Vagina (tissue), 2 donors: ENCODE measurements at places on chromosomes 13 and 19.

DNA sequence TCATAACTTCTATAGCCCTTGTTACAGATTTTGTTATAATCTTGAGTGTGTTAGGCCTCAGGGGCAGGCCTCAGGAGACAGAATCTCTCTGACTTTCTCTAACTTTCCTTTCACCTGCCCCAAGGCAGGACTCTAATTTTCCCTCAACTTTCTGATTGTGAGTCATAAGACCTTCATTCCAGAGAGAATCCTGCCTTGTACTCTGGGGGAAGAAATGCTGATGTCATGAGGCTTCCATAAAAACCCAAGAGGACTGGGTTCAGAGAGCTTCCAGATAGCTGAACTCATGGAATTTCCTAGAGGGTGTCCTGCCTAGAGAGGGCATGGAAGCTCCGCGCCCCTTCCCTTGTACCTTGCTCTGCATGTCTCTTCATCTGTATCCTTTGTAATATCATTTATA is 5.3 kb upstream of the KBTBD6 start:
- DNase-seq: no peak

- no peak for DNase-seq
Measured at GRCh38 chr19:30226464-30227011, 145.6 kb upstream of the ZNF536 start.

DNA sequence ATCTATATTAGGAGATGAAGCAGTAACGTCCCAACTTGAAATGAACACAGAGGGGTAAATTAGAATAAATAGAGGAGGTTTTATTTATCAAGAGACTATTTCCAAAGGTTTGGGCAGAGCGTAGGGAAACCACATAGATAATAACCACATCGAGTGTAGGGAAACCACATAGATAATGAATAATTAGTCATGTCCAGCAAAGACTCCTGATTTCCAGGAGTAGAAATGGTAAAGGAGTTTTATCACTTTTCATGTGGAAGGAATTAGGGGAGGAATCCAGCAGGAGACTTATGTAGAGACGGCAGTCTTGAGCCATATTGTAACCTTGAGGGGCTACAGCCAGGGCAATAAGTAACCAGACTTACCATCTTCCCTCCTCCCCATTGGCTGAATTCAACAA is 136.3 kb upstream of the CSNK1A1L start:
- DNase-seq: no peak

DNA sequence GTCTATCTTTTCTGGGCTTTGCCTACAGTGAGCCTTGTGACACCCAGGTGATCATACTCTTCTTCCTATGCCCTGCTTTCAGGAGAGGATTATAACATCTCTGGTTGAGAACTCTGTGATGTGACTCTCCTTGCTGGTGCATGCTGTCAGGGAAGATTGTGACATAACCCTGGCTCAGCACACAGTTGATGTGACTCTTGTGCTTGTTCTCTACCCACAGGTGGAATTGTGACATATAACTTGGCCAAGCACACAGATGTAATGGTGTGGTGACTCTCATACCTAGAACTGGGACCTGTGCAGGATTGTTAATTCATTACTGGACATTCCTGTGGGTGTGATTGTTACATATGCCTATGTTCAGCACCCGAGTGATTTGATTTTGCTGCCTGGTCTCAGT is 21.7 kb upstream of the ZNF254 start:
- no peak for DNase-seq

- DNase-seq: no peak
Measured at GRCh38 chr13:53197424-53197823, 168.8 kb downstream of the OLFM4 start.

GRCh38 chr19:35641515-35642151 is at the start of gene ETV2:
ETV2 (plus strand) TSS chr19:35641745; CDS start chr19:35642461, 716 bp downstream.
- DNase-seq: no peak

- peak; percentile 77 for DNase-seq
Measured at GRCh38 chr13:20989656-20990321, 71.6 kb downstream of the LATS2 start.

DNA sequence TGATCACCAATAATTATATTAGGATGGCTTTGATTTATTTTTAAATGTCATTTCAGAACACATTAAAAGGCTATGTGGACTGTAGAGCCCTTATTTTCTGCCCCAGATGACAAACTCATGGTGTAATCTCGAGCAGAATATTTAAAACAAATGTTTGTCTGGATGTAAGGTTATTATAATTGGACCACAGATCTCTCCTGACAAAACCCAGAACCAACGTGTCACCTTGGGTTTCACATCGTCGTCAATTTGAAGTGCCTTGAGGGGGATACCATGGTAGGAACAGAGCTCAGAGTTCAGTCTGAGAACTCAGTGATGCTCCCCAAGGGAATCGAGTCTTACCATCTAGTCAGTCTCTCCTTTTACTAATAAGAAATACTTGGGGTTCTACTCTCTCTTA is 2.8 kb downstream of the SACS start:
- DNase-seq: no peak

DNA sequence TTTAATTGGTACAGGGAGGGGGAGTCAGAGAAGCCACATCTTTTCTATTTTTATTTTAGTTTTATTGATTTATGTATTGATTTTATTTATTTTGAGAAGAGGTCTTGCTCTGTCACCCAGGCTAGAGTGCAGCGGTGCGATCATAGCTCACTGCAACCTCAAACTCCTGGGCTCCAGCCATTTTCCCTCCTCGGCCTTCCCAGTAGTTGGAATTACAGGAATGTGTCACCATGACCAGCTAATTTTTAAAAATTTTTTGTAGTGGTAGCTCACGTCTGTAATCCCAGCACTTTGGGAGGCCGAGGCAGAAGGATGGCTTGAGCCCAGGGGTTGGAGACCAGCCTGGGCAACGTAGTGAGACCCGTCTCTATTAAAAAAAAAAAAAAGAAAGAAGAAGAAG is 4.1 kb downstream of the IL27RA start:
- no peak for DNase-seq

GRCh38 chr19:6720369-6721137 is at the start of gene C3:
C3 (minus strand) TSS chr19:6720650; CDS start chr19:6720589, 61 bp downstream.
- peak; percentile 94 for DNase-seq

DNA sequence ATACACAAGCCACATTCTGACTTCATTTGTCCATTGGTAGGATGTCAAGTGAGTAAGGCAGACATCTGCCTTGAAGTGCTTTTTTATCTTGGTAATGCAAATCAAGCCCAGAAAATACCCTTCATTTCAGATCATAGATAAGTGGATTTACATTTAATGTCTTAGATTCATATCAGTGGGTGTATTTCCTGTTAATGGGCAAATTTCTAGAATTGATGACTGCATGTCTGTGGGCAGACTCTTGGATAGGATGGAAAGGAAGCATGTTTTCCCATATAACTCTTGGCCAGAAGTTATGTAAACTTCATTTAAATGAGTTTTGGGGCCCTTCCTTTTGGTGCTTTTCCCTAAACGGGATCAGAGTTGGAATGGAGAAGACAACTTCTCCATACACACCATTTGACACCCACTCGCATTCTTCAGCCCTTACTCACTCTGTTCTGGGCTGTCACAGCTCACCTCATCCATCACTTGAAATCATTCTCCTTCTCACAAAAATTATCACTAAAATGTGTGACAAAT is 154.6 kb downstream of the FLT1 start:
- no peak for DNase-seq

DNA sequence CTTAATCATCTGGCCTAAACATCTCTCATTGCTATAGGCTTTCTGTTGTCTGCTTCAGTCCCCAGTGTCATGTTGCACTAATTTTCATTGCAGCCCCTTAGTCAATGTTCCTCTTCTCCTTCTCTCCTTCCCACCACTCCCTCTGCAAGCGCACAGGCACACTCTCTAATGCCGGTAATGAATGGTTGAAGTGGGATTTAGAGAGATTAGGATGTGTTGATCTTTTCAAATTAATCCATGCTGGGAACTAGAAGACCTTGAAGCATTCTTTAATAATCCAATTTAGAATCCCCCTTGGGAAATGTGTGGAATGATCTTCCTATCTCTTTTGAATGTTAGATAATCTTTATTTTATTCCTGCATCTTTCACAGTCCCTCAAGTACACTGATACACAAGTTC is 33.2 kb upstream of the NDFIP2 start:
- DNase-seq: no peak

- no peak for DNase-seq
Measured at GRCh38 chr13:22486490-22486889, 694.3 kb upstream of the SGCG start.

DNA sequence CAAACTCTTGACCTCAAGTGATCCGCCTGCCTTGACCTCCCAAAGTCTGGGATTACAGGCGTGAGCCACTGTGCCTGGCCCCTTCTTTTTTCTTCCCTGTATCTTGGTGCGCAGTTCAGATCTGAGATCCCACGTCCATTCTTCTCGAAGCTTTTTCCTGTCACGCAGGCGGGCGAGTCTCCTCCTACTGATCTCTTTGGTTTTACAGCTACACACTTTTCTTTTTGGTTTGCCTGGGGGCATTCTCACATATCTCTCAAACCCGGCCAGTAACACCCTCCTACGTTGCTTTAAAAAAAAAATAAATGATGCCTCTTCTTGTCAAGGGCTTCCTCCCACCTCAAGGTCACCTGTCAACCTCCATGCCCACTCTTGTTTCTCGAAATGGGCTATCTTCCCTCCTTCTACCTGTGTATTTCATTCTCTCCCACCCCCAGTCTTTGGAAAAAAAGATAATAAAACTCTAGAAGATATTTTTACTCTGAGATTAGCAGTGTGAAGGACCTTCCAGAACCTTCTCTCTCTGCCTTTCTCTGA is 12.1 kb downstream of the TMPRSS9 start:
- no peak for DNase-seq

DNA sequence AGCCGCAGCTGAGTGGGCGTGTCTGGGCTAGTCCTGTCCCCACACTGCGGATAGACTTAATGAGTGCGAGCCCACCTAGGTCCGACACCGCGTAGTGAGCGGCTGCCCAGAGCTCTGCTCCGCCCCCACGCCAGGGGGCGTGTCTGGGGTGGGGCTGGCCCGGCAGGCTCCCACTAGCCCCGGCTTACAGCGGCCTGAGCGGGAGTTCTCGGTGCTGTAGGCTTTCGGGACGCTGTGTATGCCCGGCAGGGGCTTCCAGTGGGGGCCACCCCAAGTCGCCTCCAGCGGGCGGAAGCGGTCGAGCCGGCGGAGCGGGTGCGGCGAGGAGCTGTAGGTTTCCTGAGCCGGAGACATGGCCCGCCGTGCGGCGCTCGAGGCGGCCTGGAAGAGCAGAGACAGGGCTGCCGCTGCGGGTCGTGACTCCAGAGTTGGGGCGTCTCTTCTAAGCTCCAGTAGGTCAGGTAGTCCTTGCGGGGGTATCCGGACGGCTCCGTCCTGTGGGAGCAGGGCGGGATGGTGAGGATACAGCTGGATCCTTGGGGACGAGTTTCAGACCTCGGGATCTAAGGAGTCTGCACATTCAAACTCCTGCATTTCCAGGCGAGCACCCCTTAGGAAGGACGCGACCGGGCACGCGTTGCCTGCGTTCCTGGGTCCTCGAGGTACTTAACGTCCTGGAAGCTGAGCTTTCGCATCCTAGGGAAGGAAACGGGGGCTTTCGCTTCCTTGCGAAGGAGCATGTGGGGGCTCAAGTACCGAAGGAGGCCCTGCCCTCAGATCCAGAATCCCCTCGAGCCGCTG is 1.2 kb downstream of the CGB7 start:
- DNase-seq: no peak

DNA sequence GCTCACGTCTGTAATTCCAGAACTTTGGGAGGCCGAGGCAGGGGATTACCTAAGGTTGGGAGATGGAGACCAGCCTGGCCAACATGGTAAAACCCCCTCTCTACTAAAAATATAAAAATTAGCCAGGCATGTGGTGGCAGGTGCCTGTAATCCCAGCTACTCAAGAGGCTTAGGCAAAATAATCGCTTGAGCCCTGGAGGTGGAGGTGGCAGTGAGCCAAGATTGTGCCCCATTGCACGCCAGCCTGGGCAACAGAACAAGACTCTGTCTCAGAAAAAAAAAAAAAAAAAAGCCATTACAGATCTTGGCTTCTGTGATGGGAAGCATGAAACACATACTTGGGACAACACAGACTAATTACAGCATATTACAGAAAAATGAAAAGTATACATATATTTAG is 1404.5 kb upstream of the SPRY2 start:
- no peak for DNase-seq

GRCh38 chr13:75415694-75416093 is 66.3 kb downstream of the TBC1D4 start:
- no peak for DNase-seq

DNA sequence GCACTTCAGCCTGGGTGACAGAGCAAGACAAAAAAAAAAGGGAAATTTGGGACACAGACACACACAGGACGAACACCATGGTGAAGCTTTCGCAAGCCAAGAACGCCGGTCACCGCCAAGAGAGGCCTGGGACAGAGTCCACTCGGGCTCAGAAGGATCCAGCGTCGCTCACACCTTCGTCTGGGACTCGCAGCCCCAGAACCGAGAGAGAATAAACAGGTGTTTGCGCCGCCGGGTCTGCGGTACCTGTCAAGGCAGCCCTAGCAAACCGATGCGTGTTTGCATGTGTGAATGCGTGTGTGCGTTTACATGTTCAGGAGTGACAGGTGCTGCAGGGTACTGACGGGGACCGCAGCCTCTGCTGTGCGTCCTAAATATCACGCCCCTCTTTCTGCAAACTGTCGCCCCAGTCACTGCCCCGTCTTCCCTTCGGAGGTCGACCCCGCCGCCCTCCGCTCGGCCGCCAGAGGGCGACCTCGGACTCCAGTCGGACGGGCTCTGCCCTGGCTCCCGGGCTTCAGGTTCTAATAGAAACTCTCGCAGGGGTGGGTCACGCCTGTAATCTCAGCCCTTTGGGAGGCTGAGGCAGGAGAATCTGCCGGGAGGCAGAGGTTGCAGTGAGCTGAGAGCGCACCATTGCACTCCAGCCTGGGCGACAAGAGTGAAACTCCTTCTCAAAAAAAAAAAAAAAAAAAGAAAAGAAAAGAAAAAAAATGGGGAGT is 11.8 kb upstream of the CSNK1G2 start:
- no peak for DNase-seq

DNA sequence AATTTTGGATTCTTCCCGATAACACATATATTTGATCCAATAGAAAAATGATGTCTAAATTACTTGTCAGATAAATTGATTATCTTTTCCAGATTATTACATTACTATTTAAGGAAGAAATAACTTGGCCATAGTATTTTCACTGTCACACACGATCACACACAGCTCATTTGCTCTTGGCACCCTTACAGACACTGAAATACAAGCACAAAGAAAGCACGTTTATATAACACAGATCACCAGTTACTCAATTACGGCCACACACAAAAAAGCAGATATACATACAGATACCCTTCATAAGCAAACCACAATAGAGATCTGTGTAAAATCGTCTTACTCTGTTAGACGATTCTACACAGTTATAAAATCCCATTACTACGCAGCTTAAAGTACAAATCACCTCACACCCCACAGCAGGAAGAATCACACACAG is 716 bp upstream of the ZNF420 start:
- no peak for DNase-seq

DNA sequence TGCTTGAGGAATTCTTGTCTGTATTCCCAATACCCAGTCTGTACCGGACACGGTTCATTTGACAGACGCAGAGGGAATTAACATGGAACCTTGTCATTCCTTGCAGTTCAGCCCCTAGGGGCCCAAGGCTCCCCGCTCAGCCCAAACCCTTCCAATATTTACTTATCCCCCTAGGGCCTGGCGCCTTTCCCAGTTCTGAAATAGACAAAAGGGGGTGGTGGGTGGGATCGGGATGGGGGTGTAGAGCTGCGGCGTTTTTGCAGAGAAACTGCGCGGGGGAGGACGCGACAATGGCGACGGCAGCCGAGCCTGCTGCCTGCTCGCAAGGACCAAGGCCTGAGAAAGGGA is 583 bp downstream of the AKAP8L start:
- DNase-seq: no peak

GRCh38 chr13:24505756-24506155 is 6.8 kb downstream of the PARP4 start:
- DNase-seq: no peak
